SW480 (cell line): ENCODE measurements at places on chromosomes 12 and 14.

DNA sequence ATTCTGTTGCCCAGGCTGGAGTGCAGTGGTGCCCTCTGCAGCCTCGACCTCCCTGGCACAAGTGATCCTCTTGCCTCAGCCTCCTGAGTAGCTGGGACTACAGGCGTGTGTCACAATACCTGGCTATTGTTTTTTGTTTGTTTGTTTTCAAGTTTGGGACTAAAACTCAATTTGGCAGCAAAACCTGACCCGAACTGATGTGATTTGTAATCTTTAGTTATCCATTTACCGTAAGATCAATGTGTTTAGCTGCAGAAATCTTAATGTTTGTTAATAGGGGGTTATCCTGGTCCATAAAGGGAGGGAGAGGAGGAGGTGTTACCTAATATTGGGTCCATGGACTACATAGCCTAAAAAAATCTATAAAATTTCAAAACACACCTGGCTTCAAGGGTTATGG, 738 bp upstream of the C1S start:
- DNase-seq, result no peak

GRCh38 chr12:3200032-3200617, 122.9 kb downstream of the TSPAN9 start:
- DNase-seq, result peak; percentile 53

DNA sequence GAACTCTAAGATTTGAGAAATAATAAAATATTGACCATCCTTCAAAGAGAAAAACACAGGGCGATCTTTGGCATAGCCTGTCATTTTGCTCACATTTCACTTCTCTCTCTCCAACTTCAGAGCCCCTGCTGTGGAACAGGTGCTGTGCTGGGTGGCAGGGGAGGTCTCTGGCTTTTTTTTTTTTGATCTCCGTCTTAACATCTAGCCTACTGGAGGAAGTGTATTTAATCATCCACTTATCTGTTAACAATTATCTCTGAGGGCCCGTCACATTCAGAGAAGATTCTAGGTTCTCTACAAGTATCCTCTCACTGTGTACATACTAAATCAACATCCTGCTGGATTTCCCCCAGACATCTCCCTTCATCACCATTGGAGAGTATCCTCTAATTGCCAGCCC, 34.1 kb downstream of the CHST11 start:
- no peak for DNase-seq

DNA sequence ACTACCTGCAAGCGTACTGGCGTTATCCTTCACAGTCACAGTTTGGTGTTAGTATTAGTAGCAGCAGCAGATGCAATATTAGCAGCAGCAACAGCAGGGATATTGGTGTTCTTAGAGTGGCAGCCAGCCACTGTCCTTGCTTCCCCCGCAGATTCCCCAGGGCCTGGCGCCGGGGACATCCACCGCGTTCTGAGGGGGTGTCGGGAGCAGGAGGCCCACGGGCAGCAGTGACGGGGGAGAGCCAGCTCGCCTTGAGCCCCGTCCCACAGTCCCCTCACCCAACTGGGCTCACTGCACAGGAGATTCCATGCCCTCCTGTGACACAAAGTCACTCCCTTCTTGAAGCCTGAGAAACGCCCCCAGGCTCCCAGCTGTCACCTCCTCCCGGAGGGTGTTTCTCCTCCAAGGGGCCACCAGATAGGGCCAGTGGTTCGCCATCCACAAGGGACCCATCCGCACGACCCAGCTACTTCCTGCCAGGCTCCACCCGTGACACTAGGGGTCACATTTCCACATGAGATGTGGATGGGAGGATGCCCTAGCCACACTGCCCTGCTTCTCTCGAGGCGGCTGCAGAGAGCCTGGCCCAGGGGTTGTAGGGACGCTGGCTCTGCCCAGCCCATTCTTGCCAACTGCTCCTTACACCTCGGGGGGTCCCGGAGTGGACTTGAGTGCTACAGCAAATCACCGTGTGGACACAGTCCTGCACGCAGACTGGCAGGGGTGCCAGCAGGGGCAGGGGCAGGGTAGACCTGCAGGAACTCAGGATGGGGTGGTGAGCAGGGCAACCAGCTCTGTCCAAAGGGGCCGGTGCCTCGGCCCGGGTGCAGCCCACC, 123.1 kb downstream of the PIWIL1 start:
- no peak for DNase-seq

DNA sequence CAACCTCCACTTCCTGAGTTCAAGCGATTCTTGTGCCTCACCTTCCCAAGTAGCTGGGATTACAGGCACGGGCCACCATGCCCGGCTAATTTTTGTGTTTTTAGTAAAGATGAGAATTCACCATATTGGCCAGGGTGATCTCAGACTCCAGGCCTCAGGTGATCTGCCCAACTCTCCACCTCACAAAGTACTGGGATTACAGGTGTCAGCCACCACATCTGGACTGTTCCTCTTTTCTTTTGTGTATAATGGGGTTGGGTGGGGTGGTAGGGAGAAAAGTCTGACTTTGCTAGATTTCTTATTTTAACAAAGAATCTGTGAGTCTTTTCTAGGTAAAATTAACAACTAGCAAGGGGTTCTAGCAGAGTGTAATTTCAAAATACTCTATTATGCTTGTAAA, 92.7 kb upstream of the AMN1 start:
- no peak for DNase-seq

DNA sequence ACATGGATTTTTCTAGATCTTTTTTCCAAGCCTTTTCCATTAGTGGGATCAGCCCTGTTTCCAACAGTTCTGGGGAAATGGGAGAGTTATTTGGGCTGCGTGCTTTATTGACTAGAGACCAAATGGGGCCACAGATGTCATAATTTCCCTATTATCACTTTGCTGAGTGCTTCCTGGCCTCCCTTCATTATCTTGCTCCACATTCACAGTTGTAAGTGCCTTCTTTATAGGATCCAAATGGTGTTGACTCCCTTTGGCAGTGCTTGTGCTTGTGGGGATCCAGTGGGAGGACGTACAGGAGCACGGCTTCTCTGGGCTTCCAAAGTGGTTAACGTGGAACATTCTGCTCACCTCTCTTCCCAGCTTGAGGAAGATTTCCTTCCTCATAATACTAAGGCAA, 141.0 kb upstream of the RMST start:
- no peak for DNase-seq

GRCh38 chr12:18443768-18444437, 182.6 kb downstream of the PIK3C2G start:
- no peak for DNase-seq

DNA sequence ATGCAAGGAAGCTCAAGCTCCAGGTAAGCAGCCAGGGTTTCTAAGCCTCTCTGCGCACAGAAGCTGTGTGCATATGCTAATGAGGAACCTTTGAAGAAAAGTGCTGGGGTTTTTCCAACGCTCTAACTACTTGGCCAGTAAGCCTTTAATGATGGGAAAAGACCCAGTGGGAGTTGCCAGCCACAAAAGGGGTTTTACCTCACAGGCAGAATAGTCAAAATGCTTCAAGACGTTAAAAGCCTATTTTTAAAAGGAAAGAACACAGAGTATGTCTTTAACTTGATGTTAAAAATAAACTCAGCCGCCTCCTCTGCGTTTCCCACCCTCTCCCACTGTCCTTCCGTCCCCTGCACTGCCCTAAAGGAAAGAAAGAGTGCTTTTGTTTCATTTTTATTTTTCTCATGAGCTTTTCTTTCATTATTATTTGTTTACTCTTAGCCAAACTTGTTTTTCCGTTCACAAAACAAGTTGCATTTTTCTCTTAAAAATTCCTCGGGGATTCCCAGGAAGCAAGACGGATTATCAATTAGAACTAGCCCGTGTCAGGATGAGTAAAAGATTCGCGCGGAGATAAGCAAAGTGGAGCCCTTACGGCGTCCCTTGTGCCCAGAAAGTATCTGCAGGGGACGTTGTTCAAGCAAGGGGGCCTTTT, 209.8 kb upstream of the NUDT4 start:
- peak; percentile 43 for DNase-seq
